Dermis microvascular lymphatic vessel endothelial cell (primary cell): ENCODE measurements at places on chromosomes 1 and 21. TPM values are rescaled to one million over a fixed set of nuclear protein-coding genes. Genes with fewer than 3 reads are reported as not detected.

FAM78B gene
- total RNA-seq, result 0.26 and 0.38 TPM in 2 replicates

PLD5 gene
- not detected in 2 replicates for total RNA-seq

NEXN gene
- 0.77 and 1.1 TPM in 2 replicates for total RNA-seq

IQGAP3 gene
- total RNA-seq, result 6.8 and 12.8 TPM in 2 replicates

RGS21 gene
- total RNA-seq, result not detected in 2 replicates

PCAT6 gene
- total RNA-seq, result 0.13 and 0.25 TPM in 2 replicates

UBASH3A gene
- total RNA-seq, result not detected in 2 replicates

PLEKHG5 gene
- total RNA-seq, result 21.2 and 23.4 TPM in 2 replicates

FLG2 gene
- not detected in 2 replicates for total RNA-seq

PADI6 gene
- not detected in 2 replicates for total RNA-seq

ROR1 gene
- 0.25 and 0.26 TPM in 2 replicates for total RNA-seq

OLIG2 gene
- not detected in 2 replicates for total RNA-seq

PSMA5 gene
- total RNA-seq, result 46.7 and 49.7 TPM in 2 replicates

VAMP3 gene
- total RNA-seq, result 77.0 and 101 TPM in 2 replicates

NTNG1 gene
- total RNA-seq, result 0.13 TPM in 2 replicates

TEKT2 gene
- total RNA-seq, result 0.25 and 0.26 TPM in 2 replicates

C1orf185 gene
- not detected in 2 replicates for total RNA-seq

GRHL3 gene
- not detected in 2 replicates for total RNA-seq

FMO4 gene
- total RNA-seq, result 0.51 and 0.63 TPM in 2 replicates

CADM3 gene
- not detected in 2 replicates for total RNA-seq

AMY2A gene
- under 0.01 TPM in 1 of 2 replicates, not detected in the other for total RNA-seq

SPATA45 gene
- total RNA-seq, result not detected in 2 replicates

CELA2A gene
- total RNA-seq, result not detected in 2 replicates

MOB3C gene
- 8.6 and 9.9 TPM in 2 replicates for total RNA-seq

TRIM67 gene
- total RNA-seq, result not detected in 2 replicates

TNNT2 gene
- not detected in 2 replicates for total RNA-seq

KNCN gene
- total RNA-seq, result not detected in 2 replicates

EVI5 gene
- total RNA-seq, result 16.8 and 19.4 TPM in 2 replicates

LRRC53 gene
- not detected in 2 replicates for total RNA-seq

GALE gene
- 19.6 and 25.8 TPM in 2 replicates for total RNA-seq

CD1E gene
- not detected in 2 replicates for total RNA-seq

SH2D1B gene
- 0.13 TPM in 1 of 2 replicates, not detected in the other for total RNA-seq

AADACL3 gene
- total RNA-seq, result not detected in 2 replicates

FCER1G gene
- 0.13 and 0.26 TPM in 2 replicates for total RNA-seq

AQP10 gene
- total RNA-seq, result not detected in 2 replicates

SLAMF9 gene
- total RNA-seq, result not detected in 2 replicates

PADI3 gene
- total RNA-seq, result not detected in 2 replicates

ZNF684 gene
- 2.1 and 3.0 TPM in 2 replicates for total RNA-seq

TTC22 gene
- total RNA-seq, result not detected in 2 replicates

SLFNL1 gene
- 0.13 and 0.25 TPM in 2 replicates for total RNA-seq

OR14K1 gene
- total RNA-seq, result not detected in 2 replicates

MPC2 gene
- 16.9 and 22.7 TPM in 2 replicates for total RNA-seq

MAP7D1 gene
- 41.0 and 51.6 TPM in 2 replicates for total RNA-seq

ADAMTS5 gene
- total RNA-seq, result 0.39 and 1.4 TPM in 2 replicates

CRNN gene
- not detected in 2 replicates for total RNA-seq

PYGO2 gene
- total RNA-seq, result 6.6 and 12.6 TPM in 2 replicates

SPSB1 gene
- 26.4 and 68.9 TPM in 2 replicates for total RNA-seq

STIL gene
- total RNA-seq, result 4.6 and 7.2 TPM in 2 replicates

KCNK1 gene
- total RNA-seq, result under 0.01 and 0.13 TPM in 2 replicates

PDZK1IP1 gene
- 0.13 TPM in 2 replicates for total RNA-seq

RAB7B gene
- total RNA-seq, result under 0.01 TPM in 1 of 2 replicates, not detected in the other

NPHS2 gene
- total RNA-seq, result not detected in 2 replicates

DLGAP3 gene
- under 0.01 TPM in 2 replicates for total RNA-seq
